ENCODE measurements at places on chromosomes 3 and 15. TPM values are rescaled to one million over a fixed set of nuclear protein-coding genes. Genes with fewer than 3 reads are reported as not detected.

DNA sequence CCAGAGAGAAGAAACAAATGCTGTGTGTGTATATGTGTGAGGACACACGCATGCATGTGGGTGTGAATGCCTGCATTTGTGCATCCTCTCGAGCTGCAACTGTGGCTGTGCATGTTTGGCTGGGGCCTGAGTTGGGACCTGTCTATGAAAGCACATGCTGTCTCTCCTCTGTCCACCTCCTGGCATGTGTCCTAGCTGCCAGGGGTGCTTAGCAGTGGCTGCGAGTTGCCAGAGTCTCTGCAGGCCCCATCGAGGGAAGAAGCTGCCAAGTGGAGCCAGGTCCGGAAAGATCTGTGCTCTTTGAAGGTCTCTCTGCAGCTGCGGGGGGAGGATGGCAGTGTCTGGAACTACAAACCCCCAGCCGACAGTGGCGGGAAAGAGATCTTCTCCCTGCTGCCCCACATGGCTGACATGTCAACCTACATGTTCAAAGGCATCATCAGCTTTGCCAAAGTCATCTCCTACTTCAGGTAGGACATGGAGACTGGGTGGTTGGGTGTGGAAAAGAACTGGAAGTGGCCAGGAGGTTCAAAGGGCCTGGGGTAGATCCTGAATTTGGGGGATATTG, 30.7 kb downstream of the NR1I2 start:
- no peak for DNase-seq
- no peak overlapping the region for H3K27ac ChIP-seq
- peaks cover 4% of the 10 kb centered on the region for H3K4me1 ChIP-seq
- H3K27me3 ChIP-seq: no peaks in the 10 kb centered on the region
- no peak overlapping the region for H3K4me3 ChIP-seq
- H3K36me3 ChIP-seq: no peaks in the 10 kb centered on the region

GRCh38 chr15:59002418-59002859, 15.0 kb downstream of the RNF111 start:
- no peak overlapping the region for H3K4me3 ChIP-seq
- peaks cover 24% of the 10 kb centered on the region for H3K36me3 ChIP-seq
- H3K27ac ChIP-seq: no peak overlapping the region
- no peak for DNase-seq
- H3K27me3 ChIP-seq: no peaks in the 10 kb centered on the region

DNA sequence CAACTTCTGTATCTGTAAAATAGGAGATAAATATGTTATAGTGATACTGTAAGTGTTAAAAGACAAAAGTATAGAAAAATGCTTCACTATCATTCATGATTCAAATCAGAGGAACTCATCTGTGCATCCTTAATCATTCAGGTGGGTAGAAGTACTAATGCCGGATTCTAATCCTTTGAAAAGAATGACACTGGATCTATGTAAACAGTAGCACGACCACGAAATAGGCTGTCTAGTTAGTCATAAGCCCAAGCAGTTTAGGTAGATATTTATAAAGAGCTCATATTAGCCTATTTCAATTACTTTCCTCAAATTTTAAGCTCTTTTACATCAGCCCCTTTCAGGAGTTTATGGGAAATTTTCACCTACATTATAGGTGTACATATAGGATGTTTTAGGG, 437.9 kb downstream of the SOX2 start:
- no peaks in the 10 kb centered on the region for H3K27me3 ChIP-seq
- no peak overlapping the region for H3K27ac ChIP-seq
- no peak for DNase-seq

Gene CLDN1
- total RNA-seq: 0.25 TPM

- H3K4me1 ChIP-seq: no peaks in the 10 kb centered on the region
- DNase-seq: peak; percentile 84
- peak within 1 kb of the TSS; percentile 66 for H3K27ac ChIP-seq
- H3K27me3 ChIP-seq: no peaks in the 10 kb centered on the region
- H3K36me3 ChIP-seq: no peaks in the 10 kb centered on the region
These were observed at the start of gene SLC35G2 for GRCh38 chr3:136818769-136819391. SLC35G2 (plus strand) TSS chr3:136819126; CDS start chr3:136854461, 35,335 bp downstream.

Data from SJCRH30 (cell line).